CD4-positive, alpha-beta T cell treated with Interleukin-15 for 4 hours (primary cell): ENCODE measurements at places on chromosomes 4 and X.

GRCh38 chr4:164765833-164766232, 11.9 kb downstream of the SMIM31 start:
- DNase-seq = no peak

DNA sequence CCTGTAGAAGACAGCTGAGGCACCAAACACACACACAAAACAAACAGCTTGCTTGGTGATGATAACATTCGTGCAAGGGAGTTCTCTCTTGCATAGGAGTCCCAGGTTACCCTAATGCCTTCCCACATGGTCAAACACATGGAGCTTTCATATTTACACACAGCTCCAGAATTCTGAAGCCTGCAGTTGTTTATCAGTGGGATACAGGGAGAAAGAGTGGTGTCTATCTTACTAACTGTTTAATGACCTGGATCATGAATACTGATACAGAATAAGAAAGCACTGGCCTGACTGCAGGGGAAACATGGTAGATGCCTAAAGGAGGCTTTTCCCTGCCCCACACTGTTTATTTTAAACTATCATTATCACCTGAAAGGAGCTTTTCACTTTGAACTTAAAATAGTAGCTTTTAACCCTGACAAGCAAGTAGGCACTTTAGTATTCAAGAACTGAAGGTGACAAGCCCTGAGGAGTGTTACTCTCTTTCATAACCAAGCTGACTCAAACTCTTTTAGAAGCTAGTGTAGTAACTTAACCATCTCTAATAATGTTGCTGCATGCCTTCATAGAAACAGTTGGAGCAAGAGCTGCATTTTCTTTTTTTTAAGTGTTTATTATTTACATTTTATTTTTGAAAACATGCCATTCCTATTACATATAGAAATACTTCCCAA, 15.6 kb downstream of the TET2 start:
- DNase-seq = no peak

DNA sequence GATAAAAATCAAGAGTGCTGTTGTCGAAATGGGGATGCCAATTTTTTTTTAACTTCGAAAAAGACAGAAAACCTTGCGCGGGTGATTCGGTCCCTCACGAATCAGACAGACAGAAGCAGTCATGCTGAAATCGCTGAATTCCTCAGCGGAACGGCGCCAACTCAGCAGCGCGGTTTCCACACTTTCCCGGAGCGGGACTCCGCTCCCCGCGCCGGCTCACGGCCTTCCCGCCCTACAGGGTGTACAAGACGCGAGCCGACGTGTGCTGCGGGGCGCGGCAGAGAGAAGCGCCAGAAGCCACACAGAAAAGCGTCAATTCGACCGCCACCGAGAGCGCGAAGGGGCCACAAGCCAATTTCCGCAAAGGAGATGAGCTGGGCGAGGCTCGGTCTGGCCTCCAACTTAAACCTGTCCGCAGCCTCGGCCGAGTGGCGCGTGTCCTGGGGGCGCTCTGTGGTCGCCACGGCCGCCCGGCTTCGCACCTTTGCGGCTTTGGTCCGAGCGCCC, 1.3 kb downstream of the NEXMIF start:
- no peak for DNase-seq

- no peak for DNase-seq
Observed at GRCh38 chr4:138275216-138275615, 33.1 kb upstream of the SLC7A11 start.

GRCh38 chr4:69823481-69824186, 36.3 kb downstream of the SULT1E1 start:
- DNase-seq = peak; percentile 41

GRCh38 chr4:110046588-110047049, 133.9 kb downstream of the EGF start:
- no peak for DNase-seq

DNA sequence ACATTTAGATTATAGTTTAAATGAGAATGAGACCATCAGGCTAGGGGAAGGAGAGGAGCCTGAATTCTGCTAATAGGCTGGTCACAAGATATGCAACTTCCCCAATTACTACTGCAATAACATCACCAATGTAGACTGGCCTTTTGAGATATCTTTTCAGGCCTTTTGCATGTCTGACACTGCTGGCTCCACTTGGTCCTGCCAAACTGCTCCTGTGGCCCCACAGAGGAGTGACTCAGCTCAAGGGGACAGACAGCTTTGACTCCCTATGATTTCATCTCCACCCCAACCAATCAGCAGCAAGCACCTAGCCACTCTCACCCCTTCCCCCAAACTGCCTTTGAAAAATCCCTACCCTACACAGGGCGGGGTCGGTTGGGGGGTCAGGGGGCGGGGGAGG, 22.8 kb downstream of the GPRIN3 start:
- DNase-seq = peak; percentile 53

DNA sequence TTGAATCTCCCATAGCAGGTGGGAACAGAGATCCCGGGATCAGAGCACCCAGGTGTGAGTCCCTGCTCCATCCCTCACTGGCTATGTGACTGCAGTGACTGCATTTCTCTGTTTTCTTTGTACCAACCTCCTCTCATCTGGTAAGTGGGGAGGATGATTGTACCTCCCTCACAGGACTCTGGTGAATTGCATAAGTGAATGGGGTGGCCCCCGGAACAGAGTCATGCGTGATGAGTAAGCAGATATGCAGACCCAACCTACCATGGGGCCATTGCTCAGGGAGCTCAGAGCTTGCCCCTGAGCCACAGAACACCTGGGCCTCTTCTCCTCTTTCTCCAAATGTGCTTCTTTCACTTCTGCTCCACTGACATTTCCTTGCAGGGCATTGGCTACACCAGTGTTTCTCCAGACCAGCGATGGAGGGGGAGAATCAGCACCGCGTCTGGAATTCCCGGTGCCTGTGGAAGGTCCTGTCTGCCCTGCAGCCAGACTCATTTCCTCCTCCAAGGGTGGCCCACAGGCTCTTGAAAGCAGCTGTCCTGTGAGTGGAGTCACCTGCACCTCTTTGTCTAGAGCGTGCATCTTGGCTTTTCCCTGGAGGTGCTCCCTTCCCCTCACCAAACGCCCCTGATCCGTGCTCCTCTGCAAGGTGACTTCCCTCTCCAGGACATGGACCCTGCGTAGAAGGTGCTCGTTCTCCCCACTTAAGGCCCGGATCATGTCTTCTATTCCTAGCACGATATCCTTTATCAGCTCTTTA, 30.0 kb downstream of the C4orf50 start:
- DNase-seq = no peak

GRCh38 chrX:30589146-30589888, 11.8 kb upstream of the TASL start:
- no peak for DNase-seq

DNA sequence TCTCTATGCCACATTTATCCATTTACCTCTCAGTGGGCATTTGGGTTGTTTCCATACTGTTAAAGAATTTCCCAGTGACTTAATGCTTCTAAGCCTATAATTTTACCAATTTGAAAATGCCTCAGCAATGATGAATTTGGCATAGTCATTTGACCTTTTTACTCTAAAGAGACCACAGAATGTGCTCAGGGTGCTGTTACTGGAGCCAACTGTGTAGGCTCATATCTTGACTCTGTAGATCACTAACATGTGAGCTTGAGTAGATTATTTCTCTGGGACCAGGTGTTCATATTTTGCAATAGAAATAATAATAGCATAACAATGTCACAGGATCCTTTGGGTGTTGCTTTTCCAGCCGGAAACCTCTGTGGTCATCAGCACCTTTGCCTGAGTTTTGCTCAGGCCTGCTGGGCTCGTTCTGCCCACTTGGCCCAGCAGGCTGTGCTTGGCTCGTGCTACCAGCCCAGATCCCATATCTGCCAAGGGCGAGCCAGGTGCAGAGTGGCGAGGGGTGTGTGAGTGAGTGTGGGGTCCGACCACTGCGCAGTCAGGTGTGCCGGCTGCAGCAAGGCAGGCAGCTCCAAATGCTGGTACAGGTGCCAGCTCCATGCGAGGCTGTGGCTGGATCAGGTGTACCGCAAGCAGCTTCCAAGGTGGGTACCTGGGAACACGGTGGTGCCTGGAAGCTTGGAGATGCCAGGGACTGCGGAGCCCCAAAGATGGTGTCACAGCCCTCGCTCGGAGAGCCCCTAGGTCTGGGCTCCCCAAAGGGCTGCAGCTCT, 70.6 kb upstream of the ANK2 start:
- no peak for DNase-seq

DNA sequence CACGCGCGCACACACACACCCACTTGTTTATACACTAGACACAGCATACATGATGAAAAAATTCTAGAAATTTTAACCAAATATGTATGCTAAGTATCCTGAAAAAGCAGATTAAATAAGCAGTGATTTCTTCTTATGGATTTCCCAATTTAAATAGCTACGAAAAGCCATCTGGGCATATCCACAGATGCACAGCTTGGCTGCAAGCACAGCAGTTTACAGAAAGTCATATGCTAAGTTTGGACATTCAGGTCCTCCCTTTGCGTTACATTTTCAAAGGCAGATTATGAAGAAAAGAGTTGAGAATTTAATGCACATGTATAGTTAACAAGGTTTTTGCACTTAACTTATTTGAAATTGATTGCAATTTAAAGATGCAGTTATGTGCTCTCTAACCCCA, 542.2 kb upstream of the EPHA5 start:
- DNase-seq = no peak

- DNase-seq = no peak
Observed at GRCh38 chr4:10732914-10733415, 48.4 kb upstream of the CLNK start.

GRCh38 chrX:99371976-99372595, 1038.0 kb downstream of the PCDH19 start:
- no peak for DNase-seq

DNA sequence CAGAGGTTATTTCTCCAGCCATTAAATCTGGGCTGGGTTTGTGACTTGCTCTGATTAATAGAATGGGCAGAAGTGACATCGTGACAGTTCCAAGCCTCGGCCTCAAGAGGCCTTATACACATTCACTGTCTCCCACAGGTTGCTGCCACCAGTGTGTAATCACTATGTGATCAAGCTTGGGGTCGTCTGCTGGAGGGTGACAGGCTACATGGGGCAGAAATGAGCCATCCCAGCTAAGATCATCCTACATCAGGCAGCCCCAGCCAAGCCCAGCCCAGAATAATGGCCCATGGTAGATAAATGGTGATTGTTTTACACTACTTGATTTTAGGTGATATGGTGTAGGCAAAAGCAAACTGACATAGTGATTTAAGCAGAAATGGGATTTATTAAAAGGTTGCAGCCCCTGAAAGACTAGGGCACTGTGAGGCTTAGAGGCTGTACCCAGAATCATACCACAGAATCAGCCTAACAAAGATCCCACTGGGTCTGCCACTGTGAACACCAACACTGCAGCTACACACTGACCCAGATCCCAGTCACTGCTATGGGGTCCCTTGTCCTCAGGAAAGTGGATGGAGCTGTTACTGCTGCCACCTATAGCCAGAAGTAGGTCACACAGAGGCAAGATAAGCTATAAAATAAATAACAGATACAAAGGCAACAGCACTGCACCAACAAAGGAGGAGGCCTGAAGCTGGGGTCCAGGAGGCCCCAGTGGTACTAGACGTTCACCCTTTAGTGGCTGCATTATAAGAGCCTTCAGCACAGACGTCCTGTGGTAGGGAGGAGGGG, 159.6 kb upstream of the RBPJ start:
- no peak for DNase-seq

DNA sequence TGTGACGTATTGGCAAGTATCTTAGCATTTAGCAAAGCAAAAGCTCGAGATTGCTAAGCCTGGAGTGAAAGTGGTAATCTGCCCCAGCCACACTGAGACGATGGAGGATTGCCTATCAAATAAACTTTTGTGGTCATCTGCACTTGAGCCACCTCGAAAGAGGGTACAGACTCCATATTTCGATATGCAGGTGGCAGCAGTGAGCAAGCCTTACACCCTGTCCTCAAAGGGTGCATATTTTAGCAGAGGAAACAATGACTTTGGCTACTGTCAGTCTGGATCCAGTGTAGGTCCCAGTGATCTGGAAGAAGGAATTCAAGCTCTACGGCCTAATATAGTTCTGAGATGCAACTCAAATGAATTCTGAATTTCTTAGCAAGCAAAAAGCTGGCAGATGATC, 153.9 kb downstream of the ATG4A start:
- no peak for DNase-seq

- no peak for DNase-seq
Observed at GRCh38 chr4:173879509-173879908, 349.5 kb upstream of the HAND2 start.

- no peak for DNase-seq
Observed at GRCh38 chr4:2686379-2687265, 69.5 kb downstream of the TNIP2 start.

DNA sequence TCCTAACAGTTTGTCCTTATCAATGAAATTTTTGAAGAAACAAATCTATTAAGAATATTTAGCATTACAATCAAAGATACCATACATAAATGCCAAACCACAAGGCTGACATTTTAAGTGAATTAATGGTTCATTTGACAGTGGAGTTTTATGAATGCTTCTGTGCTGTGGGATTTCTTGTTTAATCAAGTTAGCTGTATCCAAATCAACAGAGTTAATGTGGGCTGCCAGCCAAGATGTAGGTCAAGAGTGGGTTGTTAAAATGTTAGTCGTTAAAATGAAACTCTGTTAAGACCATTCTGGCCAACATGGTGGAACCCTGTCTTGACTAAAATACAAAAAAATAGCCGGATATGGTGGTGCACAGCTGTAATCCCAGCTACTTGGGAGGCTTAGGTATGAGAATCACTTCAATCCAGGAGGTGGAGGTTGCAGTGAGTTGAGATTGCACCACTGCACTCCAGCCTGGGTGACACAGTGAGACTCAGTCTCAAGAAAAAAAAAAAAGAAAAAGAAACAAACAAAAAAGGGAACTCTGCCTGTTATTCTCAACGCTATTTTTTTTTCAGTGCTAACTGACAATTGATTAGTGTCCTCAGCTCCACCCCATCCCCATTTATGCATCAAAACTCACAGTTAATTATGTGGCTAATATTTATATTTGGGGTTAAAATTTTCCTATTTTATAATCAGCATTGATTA, 20.2 kb downstream of the GPAT3 start:
- DNase-seq = no peak

GRCh38 chr4:36426741-36427140, 145.3 kb downstream of the DTHD1 start:
- no peak for DNase-seq

DNA sequence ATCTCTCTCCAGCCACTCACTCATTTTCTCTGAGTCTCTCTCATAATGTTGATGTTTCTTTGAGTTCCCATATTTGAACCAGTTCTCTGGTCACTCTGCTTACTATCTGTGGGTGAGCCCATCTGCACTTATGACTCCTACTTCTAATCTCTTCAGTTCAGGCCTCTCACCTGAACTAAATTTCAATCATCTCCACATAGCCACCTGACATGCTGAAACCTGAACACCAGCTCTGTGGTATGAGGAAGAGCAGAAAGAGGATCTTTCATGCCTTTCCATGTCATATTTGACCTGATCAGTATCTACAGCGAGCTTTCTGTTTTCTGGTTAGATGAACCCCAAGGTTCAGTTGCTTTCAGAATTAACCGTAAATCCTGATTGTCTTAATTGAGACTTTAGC, 122.2 kb upstream of the ESX1 start:
- no peak for DNase-seq
